HFFc6 (cell line): ENCODE measurements at places on chromosomes 4 and X.

- no peak for DNase-seq
These were observed 130.7 kb downstream of the TSPAN5 start for GRCh38 chr4:98527534-98528269.

GRCh38 chr4:149555146-149555545 lies 260.5 kb downstream of the IQCM start:
- no peak for DNase-seq

DNA sequence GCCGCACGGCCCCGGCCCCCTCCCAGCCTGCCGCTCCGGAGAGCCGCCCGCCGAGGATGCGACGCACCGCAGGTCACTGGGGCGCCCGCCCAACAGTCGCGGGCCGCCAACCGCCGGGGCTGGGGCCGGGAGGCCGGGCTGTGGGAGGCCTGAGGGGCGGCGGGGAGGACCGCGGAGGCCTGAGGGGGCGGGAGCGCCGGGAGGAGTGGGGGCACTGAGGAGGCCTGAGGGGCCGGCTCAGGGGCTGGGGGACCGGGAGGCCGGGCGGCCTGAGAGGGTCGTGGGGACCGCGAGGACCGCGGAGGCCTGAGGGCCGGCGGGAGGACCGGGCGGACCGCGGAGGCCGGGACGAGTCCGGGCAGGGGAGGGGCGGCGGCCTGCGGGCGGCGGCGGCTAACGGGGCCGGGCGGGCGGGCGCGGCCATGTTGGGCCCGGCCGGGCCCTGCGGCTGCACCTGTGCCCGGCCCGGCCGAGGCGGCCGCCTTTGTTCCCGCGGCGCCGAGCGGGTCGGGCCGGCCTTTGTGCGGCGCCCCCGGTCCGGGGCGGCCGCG lies 353 bp downstream of the NSD2 start:
- DNase-seq: no peak

GRCh38 chrX:52574416-52575275 lies 57.8 kb upstream of the XAGE1B start:
- DNase-seq: peak; percentile 35

DNA sequence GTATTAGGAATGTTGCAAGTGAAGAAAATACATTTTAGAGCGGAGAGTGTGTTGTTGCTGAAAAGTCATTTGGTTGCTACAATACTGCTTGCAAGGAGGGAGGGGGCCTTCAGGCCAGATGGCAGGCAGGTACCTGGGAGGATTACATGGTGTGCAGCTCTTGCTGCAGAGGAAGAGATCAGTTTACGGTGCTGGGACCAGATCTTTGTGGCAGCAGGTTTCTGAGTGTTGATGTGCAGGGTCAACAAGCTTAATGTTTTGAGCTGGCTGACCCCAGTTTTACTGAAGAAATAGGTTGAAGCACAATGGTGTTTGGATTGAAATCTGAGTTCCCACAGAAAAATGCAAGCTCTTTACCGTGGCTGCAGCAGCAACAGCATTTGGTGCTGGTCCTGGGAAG lies 96.4 kb upstream of the DDIT4L start:
- no peak for DNase-seq

- DNase-seq: no peak
These were observed 12.6 kb upstream of the MXD4 start for GRCh38 chr4:2274320-2275043.

DNA sequence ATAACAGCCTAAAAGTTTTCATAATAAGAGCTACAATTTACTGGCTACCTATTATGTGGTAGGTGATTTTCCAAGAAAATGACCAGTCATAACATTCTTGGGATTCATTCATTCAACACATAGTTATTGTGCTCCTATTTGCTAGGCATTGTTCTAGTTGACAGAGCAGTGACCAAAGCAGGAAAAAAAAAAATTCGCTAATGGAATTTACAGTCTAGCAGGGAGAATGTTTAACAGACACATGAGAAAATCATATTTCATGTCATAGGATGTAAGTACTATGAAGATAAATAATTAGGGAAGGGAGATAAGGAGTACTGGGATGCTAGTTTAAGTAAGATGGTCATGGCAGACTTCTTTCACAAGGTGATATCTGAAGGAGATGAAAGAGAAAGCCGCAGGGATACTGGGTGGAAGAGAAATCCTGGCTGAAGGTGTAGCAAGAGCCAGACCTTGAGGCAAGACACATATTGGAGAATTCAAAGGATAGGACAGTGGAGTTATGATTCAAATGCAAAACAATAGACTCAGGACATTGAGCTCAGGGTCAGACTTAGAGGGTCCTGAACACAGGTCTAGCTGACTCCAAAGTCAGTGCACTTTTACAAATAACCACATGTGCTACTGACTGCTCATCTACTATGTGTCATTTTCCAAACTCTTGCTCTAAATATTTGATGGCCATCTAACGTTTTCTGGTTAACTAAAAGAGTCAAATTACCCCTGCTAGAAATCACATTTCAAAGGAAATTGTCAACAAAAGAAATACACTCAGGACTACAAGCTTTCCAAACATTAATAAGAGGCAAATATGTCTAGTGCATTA lies 20.4 kb downstream of the SPCS3 start:
- DNase-seq: no peak

- DNase-seq: no peak
These were observed 1889.4 kb downstream of the C4orf33 start for GRCh38 chr4:130985371-130985770.

DNA sequence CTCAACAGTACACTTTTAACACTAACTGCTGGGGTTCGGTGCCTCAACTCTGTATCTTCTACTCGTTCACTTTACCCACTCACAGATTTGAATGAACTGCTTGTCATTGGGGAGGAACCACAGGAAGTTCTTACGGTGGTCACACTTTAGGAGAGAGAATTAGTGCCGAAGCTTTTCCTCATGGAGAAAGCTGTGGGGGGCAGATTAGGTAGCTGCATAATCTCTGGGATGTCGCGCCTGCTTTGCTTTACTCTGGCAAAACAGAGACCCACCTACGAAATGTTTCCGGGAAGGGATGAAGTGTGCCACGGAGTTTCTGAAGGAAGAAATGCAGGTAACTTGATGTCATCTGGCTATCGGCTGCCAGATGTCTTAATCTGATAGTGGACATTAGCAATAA lies 949.7 kb upstream of the TENM3 start:
- no peak for DNase-seq

GRCh38 chr4:36243355-36244256 lies 708 bp downstream of the ARAP2 start:
- DNase-seq: no peak

GRCh38 chr4:61614231-61614630 lies 414.1 kb downstream of the ADGRL3 start:
- no peak for DNase-seq

- DNase-seq: no peak
These were observed 20.0 kb downstream of the PTTG2 start for GRCh38 chr4:37980246-37980645.

DNA sequence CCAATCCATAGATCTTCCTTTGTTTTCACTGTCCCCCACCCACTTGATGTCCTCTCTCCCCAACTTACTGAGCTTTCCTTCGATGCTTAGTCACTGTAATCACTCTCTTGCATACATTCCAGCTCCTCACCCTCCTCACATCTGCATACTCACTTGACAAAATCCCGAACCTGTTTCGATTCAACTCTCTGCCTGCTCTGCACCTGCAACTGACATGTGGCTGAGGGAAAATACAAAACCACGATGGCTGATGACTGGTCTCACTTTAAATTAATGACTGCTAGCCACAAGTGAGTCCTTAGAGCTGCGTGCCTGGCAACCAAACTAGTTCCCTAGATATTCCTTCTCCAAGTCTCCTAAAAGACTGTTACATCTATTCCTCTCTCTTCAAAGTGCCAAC lies 70.4 kb upstream of the FHL1 start:
- DNase-seq: no peak

DNA sequence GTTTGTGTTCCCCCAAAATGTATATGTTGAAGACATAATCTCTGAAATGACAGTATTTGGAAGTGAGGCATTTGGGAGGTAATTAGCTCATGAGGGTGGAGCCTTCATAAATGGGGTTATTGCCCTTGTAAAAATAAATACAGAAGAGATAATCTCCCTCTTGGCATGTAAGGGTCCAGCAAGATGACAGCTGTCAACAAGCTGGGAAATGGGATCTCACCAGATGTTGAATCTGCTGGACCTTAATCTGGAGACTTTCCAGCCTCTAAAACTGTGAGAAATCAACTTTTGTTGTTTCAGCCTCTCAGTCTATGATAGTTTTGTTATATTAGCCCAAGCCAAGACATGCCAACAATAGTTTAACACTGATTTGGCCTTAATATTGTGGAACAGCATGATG lies 438.2 kb upstream of the PCDH7 start:
- no peak for DNase-seq

DNA sequence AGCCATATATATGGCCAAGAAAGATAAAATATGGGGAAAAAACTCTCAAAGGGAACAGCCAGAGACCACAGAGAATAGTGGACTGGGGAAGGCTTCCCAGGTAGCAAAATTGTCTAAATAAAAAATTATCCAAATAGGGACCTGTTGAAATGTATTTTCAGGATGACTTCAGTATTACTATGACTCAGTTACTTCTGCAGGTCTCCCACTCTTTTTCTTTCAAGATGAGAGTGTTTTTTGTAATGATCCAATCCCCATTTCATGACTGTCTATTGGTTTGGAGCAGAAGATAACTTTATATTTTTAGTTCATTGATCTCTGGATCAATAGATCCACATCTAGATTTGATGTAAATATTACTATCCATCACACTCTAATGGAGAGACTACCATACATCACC lies 372.1 kb upstream of the EMCN start:
- DNase-seq: no peak

GRCh38 chr4:172899861-172900260 lies 268.8 kb upstream of the GALNT7 start:
- DNase-seq: no peak

DNA sequence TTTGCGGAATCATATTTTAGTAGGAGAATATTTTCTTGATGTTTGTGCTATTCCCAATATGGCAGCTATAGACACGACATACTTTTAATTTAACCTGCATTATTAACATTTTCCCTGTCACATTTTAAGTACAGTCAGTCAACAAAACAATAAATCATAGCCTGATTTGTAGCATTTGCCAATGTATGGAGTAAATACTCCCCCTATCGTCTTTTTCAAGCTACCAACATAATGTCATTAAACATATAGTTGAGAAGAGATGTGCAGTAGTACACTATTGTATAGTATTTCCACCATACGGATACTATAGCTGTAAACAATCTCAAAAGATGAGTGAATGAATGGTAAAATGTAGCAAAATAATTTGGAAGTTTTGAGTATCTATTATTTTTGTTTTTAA lies 303.7 kb upstream of the MAGEB2 start:
- DNase-seq: no peak

- peak; percentile 62 for DNase-seq
These were observed 24.2 kb downstream of the HAUS3 start for GRCh38 chr4:2217726-2218125.

- DNase-seq: peak; percentile 20
These were observed 443.1 kb upstream of the PITX2 start for GRCh38 chr4:111066001-111066400.
